ENCODE measurements at places on chromosomes 5 and 9. TPM values are rescaled to one million over a fixed set of nuclear protein-coding genes. Genes with fewer than 3 reads are reported as not detected.

DNA sequence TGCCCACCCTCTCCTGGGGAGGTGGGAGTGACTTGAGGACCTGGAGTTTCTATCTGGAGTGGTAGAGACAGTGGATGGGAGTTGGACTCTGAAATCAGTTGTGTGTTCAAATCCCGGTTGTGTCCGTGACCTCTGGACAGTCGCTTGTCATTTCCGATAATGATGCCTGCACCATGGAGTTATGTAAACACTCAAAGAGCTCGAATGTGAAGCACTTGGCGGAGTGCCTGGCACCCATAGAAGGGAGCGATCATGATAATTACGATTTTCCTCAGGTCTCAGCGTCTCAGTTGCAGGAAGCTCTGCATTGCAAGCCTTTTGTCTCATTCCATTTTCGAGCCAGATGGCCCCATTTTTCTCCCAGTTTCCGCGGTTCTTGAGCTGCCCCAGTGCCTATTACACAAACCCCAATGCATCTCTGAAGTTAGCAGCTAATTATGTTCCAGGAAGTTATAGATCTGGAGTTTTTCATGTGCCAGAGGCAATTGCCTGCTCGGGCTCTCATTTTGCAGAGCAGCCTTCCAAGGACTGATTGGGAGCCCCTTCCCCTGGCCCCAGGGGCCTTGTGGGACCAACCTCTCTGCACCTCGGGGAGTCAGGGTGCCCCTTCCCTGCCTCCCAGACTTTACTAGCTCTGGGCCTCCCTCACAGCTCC is 175.5 kb upstream of the MVB12B start:
- no peak for DNase-seq

DNA sequence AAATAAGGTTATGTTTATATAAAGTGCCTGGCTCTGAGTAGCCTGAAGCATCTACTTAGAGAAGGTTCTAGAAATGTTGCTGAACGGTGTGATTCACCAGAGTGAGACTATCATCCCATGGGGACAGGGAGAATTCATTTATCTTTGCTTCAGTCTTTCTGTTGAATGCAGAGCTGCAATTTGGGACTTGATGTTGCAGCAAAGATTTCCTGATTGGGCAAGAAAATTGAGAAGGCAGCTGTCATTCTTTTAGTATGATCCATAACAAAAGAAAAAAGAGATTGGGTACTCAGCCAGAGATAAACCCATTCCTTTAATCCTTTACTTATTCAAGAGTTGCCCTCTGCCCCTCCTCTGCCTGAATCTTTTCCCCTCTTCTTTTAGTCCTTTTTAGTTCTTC is 456.3 kb upstream of the WWC1 start:
- DNase-seq, result no peak

CYLC2 gene
- total RNA-seq, result not detected

DNA sequence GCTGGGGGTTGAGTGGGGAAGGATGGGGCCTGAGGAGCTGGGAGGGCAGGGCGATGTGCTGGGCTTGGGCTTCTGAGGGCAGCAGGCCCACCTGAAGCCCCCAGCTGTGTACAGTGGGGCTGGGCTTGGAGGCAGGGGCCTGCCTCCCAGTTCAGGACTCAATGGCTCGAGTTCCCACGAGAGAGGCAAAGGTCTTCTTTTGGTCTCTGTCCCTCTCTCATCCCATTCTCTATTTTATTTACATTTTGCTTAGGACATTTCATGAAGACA is 180.6 kb downstream of the MACROH2A1 start:
- no peak for DNase-seq

- DNase-seq, result no peak
Observed at GRCh38 chr9:124088476-124088837, 76.9 kb downstream of the LHX2 start.

DNA sequence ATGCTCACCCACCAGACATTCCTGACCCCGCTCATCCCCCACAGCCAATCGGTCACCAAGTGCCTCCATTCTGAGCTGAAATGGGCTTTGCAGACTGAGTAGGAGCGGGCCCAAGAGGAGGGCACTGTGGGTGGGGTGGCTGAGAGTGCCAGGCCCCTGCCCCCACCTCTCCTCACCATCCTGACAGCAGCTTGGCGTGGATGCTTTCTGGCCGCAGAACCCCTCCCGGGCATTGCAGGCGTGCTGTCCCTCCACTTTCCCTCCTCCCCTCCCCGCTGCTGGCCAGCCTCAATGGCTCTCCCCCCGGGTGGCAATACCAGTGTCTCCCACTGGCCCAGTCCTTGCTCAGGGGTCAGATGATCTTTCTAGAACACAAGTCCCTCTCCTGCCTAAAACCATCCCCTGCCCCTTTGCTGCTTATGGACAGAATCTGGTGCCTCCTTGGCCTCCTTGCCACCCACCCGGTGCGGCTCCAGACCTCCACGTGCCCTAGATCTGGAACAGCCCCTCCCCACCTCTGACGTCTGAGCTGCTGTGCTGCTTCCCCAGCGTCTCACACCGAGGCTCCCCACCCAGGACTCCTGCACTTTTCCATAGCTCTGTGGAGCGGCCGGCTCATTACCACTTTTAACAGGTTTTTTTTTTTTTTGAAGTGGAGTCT is 6.1 kb downstream of the FLT4 start:
- peak; percentile 58 for DNase-seq

DRD1 gene
- not detected for total RNA-seq

PIP5KL1 gene
- total RNA-seq, result not detected

DNA sequence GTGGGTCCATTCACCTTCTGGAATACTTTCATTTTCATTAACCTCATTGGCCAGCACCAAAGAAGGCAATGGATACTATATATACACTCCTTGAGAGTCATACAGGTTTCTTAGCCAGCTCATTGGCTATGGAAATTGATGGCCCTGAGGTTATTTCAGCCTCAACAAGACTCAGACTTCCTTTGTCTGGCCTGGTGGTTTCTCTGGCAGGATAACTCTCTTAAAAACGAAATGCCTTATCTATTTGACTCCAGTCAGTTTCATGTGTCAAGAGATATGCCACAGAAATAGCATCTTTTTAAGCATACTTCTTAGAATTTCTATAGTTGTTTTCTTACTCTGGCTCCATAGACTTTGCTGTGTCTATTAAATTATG is 28.9 kb downstream of the CDH9 start:
- no peak for DNase-seq

- no peak for DNase-seq
Observed at GRCh38 chr5:151733358-151734063, 24.9 kb downstream of the ATOX1 start.

ROPN1L gene
- total RNA-seq, result not detected

BNIP1 gene
- total RNA-seq, result 10.0 TPM

All from Right ventricle myocardium inferior (tissue), 1 donor.